Right cardiac atrium (tissue), 5 donors: ENCODE measurements at places on chromosomes 3 and 15.

DNA sequence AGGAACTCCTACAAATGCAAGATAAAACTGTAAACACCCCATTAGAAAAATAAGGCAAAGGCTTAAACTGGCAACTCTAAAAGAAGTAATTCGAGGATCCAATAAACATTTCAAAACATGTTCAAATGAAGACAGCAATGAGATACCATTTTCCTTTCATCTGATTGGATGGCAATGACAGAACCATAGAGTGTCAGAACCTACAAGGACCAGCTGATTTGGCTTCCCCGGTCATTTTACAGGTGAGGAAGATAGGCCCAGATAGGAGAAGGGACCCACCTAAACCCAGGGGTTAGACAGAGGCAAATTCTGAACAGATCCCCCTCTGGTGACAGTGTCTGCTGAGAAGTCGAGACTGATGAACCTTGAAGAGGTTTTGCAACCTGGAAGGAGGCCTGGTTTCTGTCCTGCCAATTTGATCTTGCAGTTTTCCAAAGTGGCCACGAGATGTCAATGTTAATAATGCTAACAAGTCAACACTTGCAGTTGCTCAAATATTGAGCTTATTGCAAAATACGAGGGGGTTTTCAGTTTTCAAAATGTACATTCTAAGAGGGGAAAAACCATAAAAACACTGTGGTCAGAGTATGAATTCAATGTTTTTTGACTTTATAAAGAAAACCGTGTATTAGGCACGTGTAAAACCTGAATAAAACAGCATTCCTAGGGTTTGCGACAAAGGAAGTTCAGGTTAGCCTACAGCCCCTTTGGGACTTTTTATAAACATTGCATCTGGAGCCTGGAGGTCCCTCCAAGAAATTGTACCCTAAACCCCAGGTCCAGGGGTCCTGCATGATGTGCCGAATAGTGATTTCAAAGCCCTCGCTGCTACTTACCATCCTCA is 21.5 kb downstream of the CFAP161 start:
- peak; percentile 30 for DNase-seq

DNA sequence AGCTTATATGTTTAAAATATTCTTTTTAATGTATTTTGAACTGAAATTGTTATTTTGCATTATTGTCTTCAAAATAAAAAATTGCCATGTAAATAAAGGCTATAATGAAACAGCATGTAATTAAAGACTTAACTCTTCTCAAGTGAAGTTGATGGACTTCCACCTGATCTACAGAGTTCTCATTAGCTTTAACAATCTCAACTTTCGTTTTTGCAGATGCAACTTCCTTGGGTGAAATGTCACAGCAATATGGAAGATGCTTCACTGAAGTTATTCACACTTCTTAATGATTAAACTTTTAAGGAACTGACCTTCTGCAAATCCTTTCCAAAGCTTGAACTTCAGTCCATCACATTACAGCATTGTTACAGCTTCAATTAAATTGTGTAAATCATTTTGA is 63.6 kb downstream of the OSTN start:
- DNase-seq = no peak

DNA sequence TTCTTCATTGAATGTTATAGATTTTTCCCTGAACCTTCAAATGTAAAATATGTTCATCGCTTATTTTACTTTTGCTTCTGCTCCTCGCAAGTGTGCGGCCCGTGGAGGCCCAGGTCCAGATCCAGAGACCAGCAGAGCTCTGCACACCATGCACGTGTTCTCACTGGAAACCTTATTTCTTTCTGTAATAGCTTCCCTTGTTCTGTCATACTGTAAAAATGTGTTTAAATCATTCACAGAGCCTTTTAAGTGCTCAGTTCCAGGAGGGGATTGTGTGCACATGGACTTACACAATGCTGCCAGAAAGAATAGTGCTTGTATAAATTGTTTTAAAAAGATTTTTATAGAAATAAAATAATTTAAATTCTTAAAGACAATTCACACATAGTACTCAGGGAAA is 359.3 kb downstream of the GABRG3 start:
- DNase-seq = no peak

GRCh38 chr15:54250326-54250725 is 272.1 kb downstream of the UNC13C start:
- DNase-seq = no peak

GRCh38 chr3:169455472-169455871 is 208.0 kb downstream of the MECOM start:
- no peak for DNase-seq

GRCh38 chr3:161212906-161213305 is 8.2 kb upstream of the NMD3 start:
- no peak for DNase-seq

DNA sequence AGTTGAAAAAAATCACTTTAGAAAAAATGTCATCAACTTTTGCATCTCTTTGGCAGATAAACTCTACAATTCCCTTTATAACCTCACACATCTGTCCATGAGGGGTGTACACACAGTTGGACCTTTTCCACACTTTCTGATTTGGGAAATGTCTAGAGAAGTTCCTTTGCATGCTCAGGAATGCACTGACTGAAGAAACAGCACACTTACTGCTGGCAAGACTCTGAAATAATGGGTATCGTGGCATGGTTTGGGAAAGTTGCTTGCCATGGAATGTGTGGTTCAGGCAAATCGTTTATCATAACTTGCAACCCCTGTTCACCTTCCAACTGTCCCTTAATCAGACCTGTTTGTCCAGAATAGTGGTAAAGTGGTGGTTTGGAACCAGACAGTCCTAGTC is 135.3 kb upstream of the TGFBR2 start:
- DNase-seq = no peak

GRCh38 chr3:55601366-55602080 is 114.4 kb upstream of the WNT5A start:
- DNase-seq = no peak

GRCh38 chr3:86594838-86595237 is 396.1 kb downstream of the VGLL3 start:
- no peak for DNase-seq

GRCh38 chr15:62904041-62904910 is 138.3 kb upstream of the TPM1 start:
- DNase-seq = no peak

GRCh38 chr3:27737091-27737490 is 15.0 kb upstream of the EOMES start:
- no peak for DNase-seq

DNA sequence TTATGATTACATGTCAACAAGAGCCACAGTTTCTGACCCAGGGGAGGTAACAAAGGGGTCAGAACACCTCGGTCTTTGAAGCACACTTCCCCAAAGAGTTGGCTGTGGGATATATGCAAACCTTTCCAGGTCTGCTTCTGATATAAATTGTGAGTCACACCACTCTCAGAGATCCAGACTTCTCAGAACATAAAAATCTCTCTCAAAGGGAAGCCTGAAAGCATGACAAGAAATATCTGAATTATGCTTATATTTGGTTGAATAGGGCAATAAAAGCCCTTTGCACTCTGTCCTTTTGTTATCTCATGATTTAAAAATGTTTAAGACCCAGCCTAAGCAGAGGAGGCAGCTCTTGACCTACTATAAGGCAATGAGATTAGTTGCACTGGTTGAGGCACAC is 56.8 kb downstream of the MYH15 start:
- DNase-seq = no peak

- no peak for DNase-seq
These were observed 8.7 kb upstream of the ACAP2 start for GRCh38 chr3:195451373-195452015.
